Activated CD8-positive, alpha-beta memory T cell treated with anti-CD3 and anti-CD28 coated beads for 1 hour (primary cell): ENCODE measurements at places on chromosomes 3 and 15.

DNA sequence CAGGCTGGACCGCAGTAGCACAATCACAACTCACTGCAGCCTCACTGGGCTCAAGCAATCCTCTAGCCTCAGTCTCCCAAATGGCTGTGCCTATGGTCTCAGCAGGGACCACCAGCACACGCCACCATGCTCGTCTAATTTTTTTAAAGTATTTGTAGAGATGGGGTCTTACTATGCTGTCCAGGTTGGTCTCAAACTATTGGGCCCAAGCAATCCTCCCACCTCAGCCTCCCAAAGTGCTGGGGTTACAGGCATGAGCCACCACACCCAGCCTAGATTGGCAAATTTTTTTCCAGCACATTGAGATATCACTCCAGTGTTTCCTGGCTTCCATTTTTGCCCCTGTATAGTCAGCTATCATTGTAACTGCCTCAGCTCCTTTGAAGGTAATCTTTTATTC, 18.3 kb downstream of the TBC1D5 start:
- DNase-seq: no peak

DNA sequence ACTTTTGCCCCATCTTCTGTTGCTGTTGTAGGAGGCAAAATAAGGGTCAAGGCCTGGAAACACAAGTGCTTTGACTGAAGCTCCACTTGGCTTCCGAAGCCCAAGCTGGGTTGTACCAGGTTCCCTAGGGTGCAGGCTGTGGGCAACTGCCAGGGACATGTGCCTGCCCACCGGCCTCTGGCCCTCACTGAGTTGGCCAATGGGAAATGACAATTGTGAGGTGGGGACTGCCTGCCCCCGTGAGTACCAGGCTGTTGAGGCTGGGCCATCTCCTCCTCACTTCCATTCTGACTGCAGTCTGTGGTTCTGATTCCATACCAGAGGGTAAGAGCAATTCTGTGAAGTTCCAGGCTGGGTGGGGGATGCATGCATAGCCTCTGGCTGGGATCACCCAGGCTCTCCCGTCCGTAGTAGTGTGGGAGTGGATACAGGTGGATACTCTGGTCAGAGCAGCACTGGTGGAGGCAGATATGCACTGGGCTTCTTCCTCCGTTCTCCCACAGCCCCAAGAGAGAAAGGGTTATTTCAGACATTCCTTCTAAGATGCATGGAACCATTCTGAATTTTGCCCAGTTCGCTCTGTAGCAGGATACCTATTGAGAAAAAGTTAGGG, at the start of gene ADIPOQ:
Gene ADIPOQ, plus strand, starts transcription at position 285 of the 613 bp plus-strand sequence. CDS start 10,349 bp downstream, outside the sequence.
- no peak for DNase-seq

DNA sequence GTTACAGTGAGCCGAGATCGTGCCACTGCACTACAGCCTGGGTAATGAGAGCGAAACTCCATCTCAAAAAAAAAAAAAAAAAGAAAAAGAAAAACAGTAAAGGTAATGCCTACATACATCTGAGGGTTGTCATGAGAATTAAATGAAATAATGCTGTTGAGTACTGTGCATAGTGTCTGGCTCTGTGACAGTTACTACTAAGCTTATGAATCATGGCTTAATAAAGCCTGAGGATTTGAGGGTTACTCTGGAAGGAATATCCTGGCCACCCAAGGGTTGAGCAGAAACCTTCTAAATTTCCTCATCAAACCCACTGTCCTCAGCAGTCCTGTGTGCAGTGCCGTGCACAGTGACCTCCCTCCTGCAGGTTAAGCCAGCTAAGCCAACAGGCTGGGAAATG, 26.8 kb upstream of the ELP6 start:
- DNase-seq: no peak

- no peak for DNase-seq
These were observed 12.1 kb downstream of the PLXND1 start for GRCh38 chr3:129594409-129594808.

- no peak for DNase-seq
These were observed 4.6 kb downstream of the SNRK start for GRCh38 chr3:43290956-43291355.

GRCh38 chr3:27553886-27554540, 69.8 kb upstream of the SLC4A7 start:
- DNase-seq: no peak

- no peak for DNase-seq
These were observed 5.8 kb upstream of the HEG1 start for GRCh38 chr3:125061646-125062045.

- DNase-seq: no peak
These were observed 61.2 kb downstream of the ADAMTSL3 start for GRCh38 chr15:83714939-83715628.

- DNase-seq: no peak
These were observed 16.6 kb upstream of the EXOG start for GRCh38 chr3:38479431-38480092.

- no peak for DNase-seq
These were observed 11.2 kb upstream of the TBC1D5 start for GRCh38 chr3:17753632-17753992.

DNA sequence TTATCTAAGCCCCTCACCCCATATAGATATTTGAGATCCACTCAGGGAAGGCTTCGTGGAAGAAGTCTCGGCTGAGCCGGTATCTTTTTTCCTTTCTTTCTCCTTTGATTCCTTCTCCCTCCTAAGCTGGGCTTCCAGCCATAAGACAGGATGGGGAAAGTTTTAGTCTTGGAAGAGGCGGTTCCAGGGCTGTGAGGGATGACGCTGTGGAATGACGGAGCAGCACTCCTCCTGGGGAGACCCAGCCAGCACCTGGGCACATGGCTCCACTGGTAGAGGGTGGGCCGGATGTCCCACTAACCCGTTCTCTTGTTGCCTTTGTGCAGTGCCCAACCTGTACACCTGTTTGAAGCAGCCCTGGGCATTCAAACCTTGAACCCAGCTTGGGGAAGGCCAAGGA, 43.2 kb upstream of the FAM107A start:
- DNase-seq: no peak

DNA sequence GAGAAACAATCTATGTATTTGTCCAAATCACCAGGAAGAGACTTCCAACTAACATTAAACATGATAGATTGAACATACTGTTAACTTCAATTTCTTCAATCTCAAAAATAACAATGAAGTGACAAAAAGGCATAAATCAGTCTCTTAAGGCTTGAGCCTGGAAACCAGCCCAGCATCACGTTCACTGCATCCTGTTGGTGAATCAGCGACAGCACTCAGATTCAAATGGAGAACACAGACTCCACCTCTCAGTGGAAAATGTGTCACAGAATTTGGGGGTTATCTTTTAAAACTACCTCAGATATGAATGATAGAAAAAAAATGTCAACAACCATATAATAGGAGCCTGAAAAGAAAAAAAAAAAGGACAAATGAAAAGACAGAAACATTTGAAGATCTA, 212.0 kb downstream of the MINAR1 start:
- no peak for DNase-seq

DNA sequence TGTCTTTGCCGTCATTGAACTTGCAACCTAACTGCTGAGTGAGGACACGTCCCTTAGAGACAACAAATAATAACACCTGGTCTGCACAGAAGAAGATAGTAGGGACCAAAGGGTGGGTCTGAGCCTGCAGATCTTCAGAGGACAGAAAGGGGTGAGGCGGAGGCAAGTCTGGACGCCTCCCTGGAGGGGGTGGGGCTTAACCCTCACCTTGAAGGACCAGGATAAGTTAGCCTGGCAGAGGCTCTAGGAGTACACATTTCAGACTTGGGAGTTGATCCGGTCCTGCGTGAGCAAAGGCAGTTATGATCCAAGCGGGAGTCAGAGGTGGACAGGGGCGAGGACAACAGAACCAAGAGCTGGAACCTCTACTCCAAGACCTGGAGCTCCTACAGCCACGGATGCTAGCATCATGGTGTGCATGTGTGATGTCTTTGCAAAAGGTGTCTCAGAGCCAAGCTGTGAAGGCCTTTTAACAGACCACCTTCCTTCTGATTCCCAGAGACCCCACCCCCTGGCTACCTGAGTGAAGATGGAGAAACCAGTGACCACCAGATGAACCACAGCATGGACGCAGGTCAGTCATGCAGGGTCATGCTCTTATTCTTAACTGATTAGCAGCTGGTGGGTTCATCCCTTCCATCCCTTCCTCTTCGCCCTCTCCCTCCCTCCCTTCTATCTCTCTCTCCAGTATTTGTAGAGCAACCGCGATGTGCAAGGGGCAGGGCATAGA, 88.0 kb downstream of the AAGAB start:
- DNase-seq: no peak

DNA sequence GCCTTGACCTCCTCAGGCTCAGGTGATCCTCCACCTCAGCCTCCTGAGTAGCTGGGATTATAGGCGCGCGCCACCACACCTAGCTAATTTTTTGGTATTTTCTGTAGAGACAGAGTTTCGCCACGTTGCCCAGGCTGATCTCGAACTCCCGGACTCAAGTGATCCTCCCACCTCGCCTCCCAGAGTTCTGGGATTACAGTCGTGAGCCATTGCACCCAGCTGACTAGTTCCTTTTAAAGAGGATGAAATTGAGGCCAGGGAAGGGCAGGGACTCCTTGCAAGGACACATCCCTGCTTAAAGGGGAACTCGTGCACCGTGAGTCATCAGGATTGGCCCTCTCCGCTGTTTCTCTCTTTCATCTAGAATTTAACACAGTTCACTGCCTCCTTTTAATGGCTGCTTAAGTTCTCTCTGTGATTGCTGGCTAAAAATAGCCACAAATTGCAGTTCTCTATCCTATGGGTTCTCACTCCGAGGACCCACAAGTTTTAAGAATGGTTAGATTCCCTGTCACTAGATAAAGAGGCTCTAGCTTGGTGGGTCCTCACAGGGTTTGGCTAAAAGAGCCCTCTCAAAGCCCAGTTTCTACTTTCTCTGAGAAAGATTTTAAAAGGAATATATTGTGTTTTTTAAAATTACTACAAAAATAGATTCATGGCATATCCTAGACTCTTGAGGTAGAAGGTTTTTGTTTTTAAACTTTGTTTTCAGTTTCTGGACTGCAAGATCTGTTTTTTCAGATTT, 1.4 kb downstream of the CRTAP start:
- DNase-seq: no peak

GRCh38 chr3:49791571-49791970, 5.2 kb upstream of the IP6K1 start:
- DNase-seq: no peak

DNA sequence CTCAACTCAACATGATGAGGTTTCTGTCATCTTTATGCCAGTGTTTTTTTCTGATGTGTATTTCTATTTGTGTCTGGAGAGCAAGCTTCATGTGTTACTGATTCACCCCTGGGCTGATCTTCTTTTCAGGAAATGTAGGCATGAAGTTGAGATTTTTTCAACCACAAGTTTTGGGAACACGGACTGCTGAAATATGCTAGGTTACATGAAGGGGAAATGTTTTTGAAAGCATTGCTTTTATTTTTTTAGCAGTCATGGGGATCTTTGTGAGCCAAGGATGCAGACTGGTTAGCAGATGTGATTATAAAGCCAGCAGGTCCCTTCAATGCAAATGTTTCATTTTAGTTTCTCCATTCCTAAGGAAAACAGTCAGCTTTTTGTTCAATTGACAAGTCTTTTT, 219.3 kb upstream of the COL8A1 start:
- DNase-seq: no peak

DNA sequence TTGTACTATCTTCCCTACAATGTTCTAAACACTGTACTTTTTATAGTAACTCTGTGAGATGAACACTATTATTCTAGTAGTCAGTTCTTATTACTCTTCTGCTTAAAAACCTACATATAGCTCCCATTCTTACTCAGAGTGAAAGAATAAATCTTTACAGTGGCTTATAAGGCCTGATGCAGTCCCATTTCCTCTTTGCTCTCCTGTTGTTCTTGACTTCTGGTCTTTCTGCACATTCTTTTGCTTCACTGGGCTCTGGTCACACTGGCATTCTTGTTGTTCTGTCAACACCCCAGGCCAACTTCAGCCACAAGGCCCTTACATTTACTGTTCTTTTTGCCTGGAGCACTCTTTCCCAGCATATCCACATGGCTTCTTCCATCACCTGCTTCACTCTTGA, 58.2 kb upstream of the TP63 start:
- no peak for DNase-seq

DNA sequence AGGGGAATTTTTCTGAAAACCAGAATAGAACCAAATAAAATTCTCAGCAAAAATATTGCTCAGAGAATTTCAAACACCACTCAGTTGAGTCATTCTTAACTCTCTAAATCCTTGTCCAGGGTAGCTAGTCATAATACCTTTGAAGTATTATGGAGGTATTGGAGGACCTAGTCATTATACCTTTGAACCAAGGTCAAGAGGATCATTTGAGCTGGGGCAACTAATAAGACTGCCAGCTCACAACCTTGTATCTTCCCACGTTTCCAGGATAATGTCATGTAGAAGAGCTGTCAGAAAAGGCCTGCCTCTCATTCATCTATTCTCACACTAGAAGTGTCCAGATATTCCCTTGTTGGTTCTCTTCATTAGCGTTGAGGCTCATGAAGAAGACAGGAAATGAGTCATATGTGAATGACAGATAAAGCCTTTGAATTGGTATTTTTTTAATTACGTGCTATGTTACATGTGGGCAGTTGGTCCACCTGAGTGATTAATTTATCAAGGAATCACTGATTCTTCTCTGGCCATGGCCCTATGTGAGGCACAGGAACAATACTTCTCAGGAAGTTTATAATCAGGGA, 48.3 kb downstream of the TOPAZ1 start:
- DNase-seq: no peak

GRCh38 chr3:195821403-195822130, 9.8 kb upstream of the MUC4 start:
- DNase-seq: no peak

DNA sequence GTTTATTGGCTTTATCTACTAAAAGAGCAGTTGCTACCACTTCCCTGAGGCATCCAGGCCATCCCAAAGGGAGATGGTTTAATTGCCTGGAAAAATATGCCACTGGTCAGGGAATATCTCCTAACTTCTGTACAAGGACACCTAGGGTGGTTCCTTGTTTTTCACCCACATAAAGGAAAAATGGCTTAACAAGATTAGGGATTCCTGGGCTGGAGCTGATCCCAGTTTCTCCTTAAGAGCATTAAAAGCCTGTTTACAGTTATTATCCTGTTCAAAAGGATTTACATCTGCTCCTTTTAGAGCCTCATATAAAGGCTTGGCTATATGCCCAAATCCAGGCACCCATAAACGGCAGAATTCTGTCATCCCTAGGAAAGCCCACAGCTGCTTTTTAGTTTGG, 70.2 kb upstream of the WNT7A start:
- no peak for DNase-seq

GRCh38 chr3:72997421-72997961, 880 bp downstream of the PPP4R2 start:
- DNase-seq: no peak

GRCh38 chr3:43379343-43379742, 93.0 kb downstream of the SNRK start:
- DNase-seq: no peak

- no peak for DNase-seq
These were observed 44.1 kb downstream of the HCN4 start for GRCh38 chr15:73324496-73325170.

DNA sequence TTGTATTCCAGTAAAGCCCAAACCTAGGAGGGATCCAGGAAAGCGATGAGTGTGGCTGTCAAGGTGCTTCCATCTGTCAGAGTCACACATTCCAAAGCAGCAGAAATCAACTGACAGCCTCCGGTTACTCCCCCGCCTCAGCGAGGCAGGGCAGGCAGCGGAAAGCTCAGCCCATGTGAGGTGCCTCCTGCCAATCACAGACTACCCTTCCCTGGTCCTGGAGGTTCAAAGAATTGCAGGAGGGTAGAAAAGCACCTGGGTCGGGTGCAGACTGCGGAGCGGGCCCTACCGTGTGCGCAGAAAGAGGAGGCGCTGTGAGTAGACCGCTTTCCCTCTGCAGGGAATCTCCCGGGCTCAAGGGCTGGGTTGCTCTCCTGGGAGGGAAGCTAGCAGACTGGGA, at the start of gene UPK1B:
Gene UPK1B, plus strand, starts transcription at position 274 of the 400 bp plus-strand sequence. CDS start 13,144 bp downstream, outside the sequence.
- no peak for DNase-seq

- DNase-seq: no peak
These were observed 9.2 kb upstream of the MST1R start for GRCh38 chr3:49912881-49913281.
